ENCODE measurements at places on chromosomes 3 and 15. TPM values are rescaled to one million over a fixed set of nuclear protein-coding genes. Genes with fewer than 3 reads are reported as not detected.
A peak's percentile ranks its signal among the peaks of the same experiment; 100 is the strongest.

GRCh38 chr3:9951962-9952805, at the start of gene PRRT3:
Gene PRRT3 (minus strand): TSS chr3:9952408. CDS start chr3:9950115, 2,293 bp downstream.
- H3K27ac ChIP-seq: no peak within 1 kb of the TSS
- peak within 1 kb of the TSS; percentile 76 for H3K4me3 ChIP-seq
- H3K36me3 ChIP-seq: no peaks in the 10 kb centered on the region
- no peaks in the 10 kb centered on the region for H3K27me3 ChIP-seq

DNA sequence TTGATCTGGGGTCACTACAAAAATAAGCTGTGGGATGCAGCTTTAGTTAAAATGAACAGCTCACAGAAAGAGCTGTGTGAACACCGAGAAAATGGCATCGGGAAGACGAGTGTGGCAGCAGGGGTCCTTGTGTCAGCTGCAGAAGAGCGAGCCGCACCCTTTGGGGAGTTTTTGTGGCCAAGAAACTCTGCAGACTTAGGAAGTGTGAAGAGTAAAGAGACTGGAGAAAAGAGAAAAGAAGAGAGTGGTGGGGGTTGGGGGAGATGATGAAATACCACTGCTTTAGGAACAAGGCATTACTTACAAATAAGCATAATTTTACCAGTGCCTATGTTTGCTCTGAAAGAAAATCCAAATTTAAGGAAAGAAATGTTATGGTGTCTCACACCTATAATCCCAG, 147.8 kb downstream of the LRRC28 start:
- no peaks in the 10 kb centered on the region for H3K27me3 ChIP-seq
- no peak overlapping the region for H3K4me3 ChIP-seq
- peak overlapping the region; percentile 77 for H3K27ac ChIP-seq
- H3K36me3 ChIP-seq: no peaks in the 10 kb centered on the region
- DNase-seq: no peak

DNA sequence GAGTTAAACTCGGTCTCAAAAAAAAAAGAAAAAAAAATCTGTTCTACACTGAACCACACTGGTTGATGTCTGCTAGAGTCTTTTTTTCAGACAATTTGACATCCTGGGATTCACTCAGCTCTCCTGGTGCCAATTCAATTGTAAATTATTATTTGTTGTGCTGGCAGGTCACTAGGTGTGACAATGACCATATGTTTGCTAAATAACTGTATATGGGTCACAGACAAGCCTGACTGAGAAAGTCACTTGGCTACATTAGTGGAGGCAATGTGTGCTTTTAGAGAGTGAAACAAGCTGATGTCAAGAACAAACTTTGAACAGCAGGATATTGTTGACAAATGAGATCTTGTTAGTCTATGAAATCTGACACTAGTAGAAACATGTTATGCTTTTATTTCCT, 1379.1 kb downstream of the ZPLD1 start:
- DNase-seq: no peak
- no peaks in the 10 kb centered on the region for H3K36me3 ChIP-seq
- H3K4me1 ChIP-seq: no peaks in the 10 kb centered on the region
- no peak overlapping the region for H3K27ac ChIP-seq
- H3K27me3 ChIP-seq: peaks cover 6% of the 10 kb centered on the region
- no peak overlapping the region for H3K4me3 ChIP-seq

GRCh38 chr3:65322910-65323309, 635.1 kb upstream of the ADAMTS9 start:
- no peak overlapping the region for H3K27ac ChIP-seq
- H3K4me1 ChIP-seq: no peaks in the 10 kb centered on the region
- DNase-seq: no peak
- H3K36me3 ChIP-seq: no peaks in the 10 kb centered on the region
- peaks cover 18% of the 10 kb centered on the region for H3K27me3 ChIP-seq

DNA sequence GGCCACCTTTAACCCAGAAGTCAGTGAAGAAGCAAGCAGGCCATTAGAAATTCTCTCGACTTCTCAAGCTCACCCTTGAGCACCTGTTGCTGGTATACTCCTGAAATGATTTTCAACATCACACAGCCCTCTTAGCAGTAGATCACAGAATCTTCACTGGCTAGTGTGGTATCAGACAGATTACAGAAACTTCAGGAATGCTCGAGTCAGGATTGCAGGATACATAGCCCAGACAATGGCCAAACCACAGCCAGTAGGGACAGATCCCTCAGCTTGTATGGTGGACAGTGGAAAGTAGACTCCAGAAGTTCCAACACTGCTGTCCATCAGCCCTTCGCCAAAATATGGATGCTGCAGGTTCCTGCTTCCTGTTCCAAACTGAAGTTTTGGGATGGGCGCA, 4.5 kb upstream of the KLHL40 start:
- no peak for DNase-seq
- no peak overlapping the region for H3K4me3 ChIP-seq
- peaks cover 8% of the 10 kb centered on the region for H3K4me1 ChIP-seq
- no peak overlapping the region for H3K27ac ChIP-seq

- no peaks in the 10 kb centered on the region for H3K4me1 ChIP-seq
- no peaks in the 10 kb centered on the region for H3K36me3 ChIP-seq
- H3K27me3 ChIP-seq: peaks cover 10% of the 10 kb centered on the region
- no peak overlapping the region for H3K4me3 ChIP-seq
- no peak for DNase-seq
Measured at GRCh38 chr3:28125342-28125741, 116.1 kb upstream of the CMC1 start.

- no peak for DNase-seq
- H3K4me3 ChIP-seq: peak overlapping the region; percentile 15
- H3K27ac ChIP-seq: no peak overlapping the region
- no peaks in the 10 kb centered on the region for H3K27me3 ChIP-seq
- H3K36me3 ChIP-seq: no peaks in the 10 kb centered on the region
Measured at GRCh38 chr3:145898487-145898886, 262.5 kb downstream of the PLOD2 start.

DNA sequence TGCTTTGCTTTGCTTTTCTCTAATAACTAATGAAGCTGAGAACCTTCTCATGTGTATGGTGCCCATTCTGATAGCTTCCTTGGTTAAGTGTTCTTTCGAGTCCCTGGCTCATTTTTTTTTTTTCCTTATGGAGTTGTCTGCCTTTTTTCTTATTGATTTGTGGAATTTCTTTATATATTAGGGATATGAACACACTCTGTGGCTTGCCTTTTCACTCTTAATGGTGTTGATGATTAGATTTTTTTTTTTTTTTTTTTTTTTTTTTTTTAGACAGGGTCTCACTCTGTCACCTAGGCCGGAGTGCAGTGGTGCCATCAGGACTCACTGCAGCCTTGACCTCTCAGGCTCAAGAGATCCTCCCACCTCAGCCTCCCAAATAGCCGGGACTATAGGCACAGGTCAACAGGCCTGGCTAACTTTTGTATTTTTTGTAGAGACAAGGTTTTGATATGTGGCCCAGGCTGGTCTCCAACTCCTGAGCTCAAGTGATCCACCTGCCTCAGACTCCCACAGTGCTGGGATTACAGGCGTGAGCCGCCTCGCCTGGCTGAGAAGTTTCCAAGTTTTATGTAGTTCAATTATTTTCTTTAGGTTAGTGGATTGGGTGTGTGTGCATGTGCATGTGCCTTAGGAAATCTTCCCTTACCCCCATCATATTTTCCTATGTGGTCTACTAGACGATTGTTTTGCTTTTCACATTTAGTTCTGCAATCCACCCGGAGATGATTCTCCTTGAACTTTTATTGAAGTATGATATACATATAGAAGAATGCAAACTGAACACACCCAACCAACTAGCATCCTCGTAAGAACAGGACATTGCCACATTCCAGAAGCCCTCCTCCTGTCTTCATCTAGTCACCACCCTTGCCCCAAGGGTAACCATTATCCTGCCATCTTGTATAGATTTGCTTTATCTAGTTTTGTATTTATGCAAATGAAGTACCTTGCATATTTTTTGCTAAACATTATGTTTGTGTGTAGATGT, 1.7 kb upstream of the SNRPA1 start:
- peaks cover 49% of the 10 kb centered on the region for H3K4me1 ChIP-seq
- no peaks in the 10 kb centered on the region for H3K36me3 ChIP-seq
- H3K27ac ChIP-seq: peak overlapping the region; percentile 94

- H3K27ac ChIP-seq: no peak overlapping the region
- DNase-seq: no peak
- H3K4me3 ChIP-seq: no peak overlapping the region
- peaks cover 55% of the 10 kb centered on the region for H3K4me1 ChIP-seq
- H3K27me3 ChIP-seq: no peaks in the 10 kb centered on the region
Measured at GRCh38 chr3:45611209-45611608, 16.7 kb downstream of the LIMD1 start.

DNA sequence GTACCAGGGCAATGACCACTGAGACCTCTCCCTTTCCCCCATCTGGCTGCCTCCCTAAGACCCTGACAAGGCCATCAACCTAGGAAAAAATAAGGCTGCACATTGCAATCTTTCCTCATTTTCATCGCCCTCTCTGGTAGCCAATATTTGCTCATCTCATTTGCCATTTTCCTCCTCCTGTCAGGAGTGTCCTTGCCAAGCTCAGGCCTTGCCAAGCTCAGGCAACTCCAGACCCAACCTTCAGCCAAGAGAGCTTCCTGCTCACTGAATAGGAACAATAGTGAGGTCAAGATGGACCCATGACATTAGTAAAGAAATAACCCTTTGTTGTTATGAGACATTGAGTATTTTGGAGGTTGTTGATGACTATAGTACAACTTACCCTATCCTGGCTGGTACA, 380.3 kb downstream of the RSL24D1 start:
- no peak overlapping the region for H3K4me3 ChIP-seq
- no peak overlapping the region for H3K27ac ChIP-seq
- no peak for DNase-seq
- no peaks in the 10 kb centered on the region for H3K36me3 ChIP-seq

DNA sequence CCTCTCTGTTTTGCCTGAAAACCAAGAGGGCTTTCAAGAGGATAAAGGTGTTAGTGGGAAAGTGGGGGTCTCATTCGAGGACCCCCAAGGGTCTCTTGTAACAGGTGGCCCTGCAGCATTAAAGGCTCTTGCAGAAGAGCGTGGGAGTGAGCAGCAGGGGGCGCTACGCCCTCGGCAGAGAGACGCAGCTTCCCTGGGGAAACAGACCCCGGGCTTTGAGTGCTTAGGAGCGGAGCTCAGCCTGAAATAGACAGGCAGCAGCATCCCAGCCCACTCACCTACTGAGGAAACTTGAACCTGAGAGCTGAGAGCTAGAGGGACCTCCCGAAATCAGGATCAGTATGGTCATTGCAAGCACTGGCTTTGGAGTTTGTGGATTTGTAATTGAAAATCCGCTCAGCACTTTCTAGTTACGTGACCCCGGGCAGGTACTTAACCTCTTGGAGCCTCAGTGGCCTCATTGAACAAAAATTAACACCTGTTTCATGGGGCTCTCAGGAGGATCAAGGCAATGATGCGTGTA, 25.7 kb downstream of the RPLP1 start:
- H3K27me3 ChIP-seq: peaks cover 28% of the 10 kb centered on the region
- no peak overlapping the region for H3K27ac ChIP-seq

- no peak for DNase-seq
- H3K27ac ChIP-seq: no peak overlapping the region
- H3K36me3 ChIP-seq: no peaks in the 10 kb centered on the region
- H3K4me1 ChIP-seq: no peaks in the 10 kb centered on the region
Measured at GRCh38 chr3:180319461-180319860, 282.5 kb upstream of the TTC14 start.

GRCh38 chr3:23668430-23668904, 137.3 kb upstream of the UBE2E1 start:
- no peak for DNase-seq
- H3K36me3 ChIP-seq: no peaks in the 10 kb centered on the region
- peaks cover 16% of the 10 kb centered on the region for H3K4me1 ChIP-seq

DNA sequence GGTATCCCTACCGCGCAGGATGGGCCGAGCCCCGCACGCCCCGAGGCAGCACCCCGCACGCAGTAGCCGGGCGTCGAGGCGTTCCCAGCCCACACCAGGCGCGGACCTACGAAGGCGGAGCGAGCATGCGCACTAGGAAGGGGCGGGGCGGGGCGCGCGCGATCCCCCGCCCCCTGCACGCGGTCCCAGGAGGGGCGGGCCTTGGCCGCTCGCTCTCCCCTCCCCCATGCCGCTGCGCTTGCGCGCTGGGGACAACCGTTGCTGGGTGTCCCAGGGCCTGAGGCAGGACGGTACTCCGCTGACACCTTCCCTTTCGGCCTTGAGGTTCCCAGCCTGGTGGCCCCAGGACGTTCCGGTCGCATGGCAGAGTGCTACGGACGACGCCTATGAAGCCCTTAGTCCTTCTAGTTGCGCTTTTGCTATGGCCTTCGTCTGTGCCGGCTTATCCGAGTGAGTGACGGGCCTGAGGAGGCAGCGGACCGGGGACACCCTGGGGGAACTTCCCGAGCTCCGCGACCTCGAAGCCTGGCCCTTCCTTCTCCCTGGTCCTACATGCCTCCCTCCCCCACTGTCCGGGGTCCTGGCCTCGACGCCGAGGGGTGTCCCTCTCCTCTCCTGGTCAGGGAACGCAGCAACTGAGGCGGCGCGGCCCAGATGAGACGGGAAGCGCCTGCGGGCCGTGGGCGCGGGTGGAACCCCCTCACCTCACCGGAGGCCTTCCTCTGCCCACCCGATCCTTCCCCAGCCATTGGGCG, at the start of gene SPESP1:
Gene SPESP1 (plus strand): TSS at position 258 of the 755 bp plus-strand sequence. CDS start 129 bp downstream, at position 387.
- no peak within 1 kb of the TSS for H3K4me3 ChIP-seq
- DNase-seq: no peak
- no peak within 1 kb of the TSS for H3K27ac ChIP-seq
- no peaks in the 10 kb centered on the region for H3K4me1 ChIP-seq
- peaks cover 34% of the 10 kb centered on the region for H3K27me3 ChIP-seq
- H3K36me3 ChIP-seq: no peaks in the 10 kb centered on the region

DNA sequence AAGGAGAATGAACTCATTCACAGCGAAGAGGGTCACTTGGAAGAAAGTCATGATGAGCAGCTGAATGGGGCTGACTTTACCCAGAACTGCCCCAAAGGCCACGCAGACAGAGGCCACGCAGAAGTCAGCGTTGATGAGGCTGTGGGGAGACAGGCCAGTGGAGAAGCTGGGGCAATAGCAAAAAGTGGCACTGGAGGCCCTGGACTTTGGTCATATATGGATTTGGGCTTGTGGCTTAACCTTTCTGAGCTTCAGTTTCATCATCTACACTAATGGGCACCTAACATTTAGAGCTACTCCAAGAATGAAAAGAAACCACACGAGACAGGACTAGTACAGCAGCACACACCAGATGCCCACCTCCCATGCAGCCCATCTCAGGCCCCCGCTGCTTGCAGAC, 13.3 kb downstream of the RHCG start:
- H3K27me3 ChIP-seq: peaks cover 39% of the 10 kb centered on the region
- H3K36me3 ChIP-seq: no peaks in the 10 kb centered on the region
- no peak for DNase-seq
- H3K4me1 ChIP-seq: no peaks in the 10 kb centered on the region
- H3K27ac ChIP-seq: no peak overlapping the region

DNA sequence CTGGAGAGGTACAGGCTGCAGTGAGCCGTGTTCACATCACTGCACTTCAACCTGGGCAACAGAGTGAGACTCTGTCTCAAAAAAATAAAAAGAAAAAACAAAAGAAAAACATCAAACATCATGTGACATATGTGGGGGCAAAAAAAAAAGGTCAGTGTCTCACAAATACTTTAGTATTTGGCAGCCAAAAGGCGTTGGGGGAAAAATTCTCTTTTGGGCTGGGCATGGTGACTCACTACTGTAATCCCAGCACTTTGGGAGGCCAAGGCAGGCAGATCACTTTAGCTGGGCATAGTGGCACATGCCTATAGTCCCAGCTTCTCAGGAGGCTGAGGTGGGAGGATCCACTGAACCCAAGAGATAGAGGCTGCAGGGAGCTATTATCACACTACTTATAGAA, 47.6 kb downstream of the TMCC1 start:
- no peaks in the 10 kb centered on the region for H3K27me3 ChIP-seq
- no peak overlapping the region for H3K4me3 ChIP-seq
- peaks cover 32% of the 10 kb centered on the region for H3K36me3 ChIP-seq
- no peak for DNase-seq
- H3K4me1 ChIP-seq: peaks cover 19% of the 10 kb centered on the region
- H3K27ac ChIP-seq: peak overlapping the region; percentile 29

The CADM2 gene
- total RNA-seq: 2.2 TPM

The MCF2L2 gene
- total RNA-seq: 1.7 TPM

The GOLGA8J gene
- not detected for total RNA-seq

The SV2B gene
- not detected for total RNA-seq

The GP5 gene
- total RNA-seq: 0.10 TPM

The COL6A5 gene
- total RNA-seq: not detected

The PATL2 gene
- total RNA-seq: 0.24 TPM
